Activated CD4-positive, alpha-beta T cell treated with anti-CD3 and anti-CD28 coated beads for 36 hours (primary cell): ENCODE measurements at places on chromosomes 11 and 22. TPM values are rescaled to one million over a fixed set of nuclear protein-coding genes. Genes with fewer than 3 reads are reported as not detected.
A peak's percentile ranks its signal among the peaks of the same experiment; 100 is the strongest.

The NCAM1 gene
- 0.14 TPM for total RNA-seq

The CRYBB3 gene
- 0.34 TPM for total RNA-seq

The FXYD2 gene
- total RNA-seq: 0.91 TPM

GRCh38 chr11:78860720-78861422, 286.2 kb upstream of the NARS2 start:
- H3K36me3 ChIP-seq: no peaks in the 10 kb centered on the region
- H3K4me3 ChIP-seq: no peak overlapping the region
- DNase-seq: peak; percentile 10
- no peaks in the 10 kb centered on the region for H3K4me1 ChIP-seq
- peaks cover 7% of the 10 kb centered on the region for H3K27me3 ChIP-seq

- H3K36me3 ChIP-seq: no peaks in the 10 kb centered on the region
- no peak overlapping the region for H3K27ac ChIP-seq
- peaks cover 21% of the 10 kb centered on the region for H3K27me3 ChIP-seq
- no peak for DNase-seq
Measured at GRCh38 chr11:59028105-59028504, 58.0 kb upstream of the GLYATL1B start.

- no peak overlapping the region for H3K4me3 ChIP-seq
- DNase-seq: no peak
- no peak overlapping the region for H3K27ac ChIP-seq
- no peaks in the 10 kb centered on the region for H3K36me3 ChIP-seq
Measured at GRCh38 chr11:101912823-101913284, 2.0 kb upstream of the CEP126 start.

DNA sequence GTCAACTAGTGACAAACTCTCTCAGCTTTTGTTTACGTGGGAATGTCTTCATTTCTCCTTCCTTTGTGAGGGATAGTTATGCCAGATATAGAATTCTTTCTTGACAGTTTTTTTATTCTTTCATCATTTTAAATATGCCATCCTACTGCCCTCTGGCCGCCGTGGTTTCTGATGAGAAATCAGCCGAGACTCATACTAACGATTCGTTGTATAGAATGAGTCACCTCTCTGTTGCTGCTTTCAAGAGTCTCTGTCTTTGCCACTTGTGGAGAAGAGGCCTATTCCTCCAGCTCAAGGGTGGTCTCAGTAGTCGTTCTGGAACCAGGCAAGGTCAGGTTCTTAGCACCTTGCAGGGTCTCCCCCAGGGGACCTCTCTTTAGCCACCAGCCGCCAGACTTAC, 8.0 kb downstream of the MYO7A start:
- peaks cover 13% of the 10 kb centered on the region for H3K4me1 ChIP-seq
- no peak overlapping the region for H3K4me3 ChIP-seq
- H3K36me3 ChIP-seq: no peaks in the 10 kb centered on the region

DNA sequence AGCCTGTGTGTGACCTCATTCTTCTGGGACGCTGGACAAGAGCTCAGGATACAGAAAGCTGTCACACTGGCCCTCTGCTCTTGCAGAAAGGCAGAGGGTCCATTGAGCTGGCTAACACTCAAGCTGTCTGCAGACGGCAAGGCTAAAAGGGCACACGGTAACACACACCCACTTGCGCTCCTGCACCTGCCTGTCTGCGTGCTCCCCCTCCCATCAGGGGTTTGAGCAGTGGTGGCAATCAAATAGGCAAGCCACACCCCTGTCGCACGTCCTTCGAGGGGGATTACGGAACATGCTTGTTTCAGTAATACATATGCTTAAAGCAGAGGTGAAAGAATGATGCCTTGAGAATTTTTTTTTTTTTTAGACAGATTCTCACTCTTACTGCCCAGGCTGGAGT, 7.1 kb upstream of the QSER1 start:
- no peaks in the 10 kb centered on the region for H3K36me3 ChIP-seq
- no peaks in the 10 kb centered on the region for H3K4me1 ChIP-seq
- H3K27me3 ChIP-seq: no peaks in the 10 kb centered on the region
- H3K27ac ChIP-seq: no peak overlapping the region
- no peak for DNase-seq
